NCI-H187 (cell line): ENCODE measurements at places on chromosomes 16 and 17.

- no peak for DNase-seq
Measured at GRCh38 chr17:17513626-17514025, 17.4 kb upstream of the RASD1 start.

GRCh38 chr17:49997773-49998703 lies 3.0 kb upstream of the DLX3 start:
- peak; percentile 73 for DNase-seq

DNA sequence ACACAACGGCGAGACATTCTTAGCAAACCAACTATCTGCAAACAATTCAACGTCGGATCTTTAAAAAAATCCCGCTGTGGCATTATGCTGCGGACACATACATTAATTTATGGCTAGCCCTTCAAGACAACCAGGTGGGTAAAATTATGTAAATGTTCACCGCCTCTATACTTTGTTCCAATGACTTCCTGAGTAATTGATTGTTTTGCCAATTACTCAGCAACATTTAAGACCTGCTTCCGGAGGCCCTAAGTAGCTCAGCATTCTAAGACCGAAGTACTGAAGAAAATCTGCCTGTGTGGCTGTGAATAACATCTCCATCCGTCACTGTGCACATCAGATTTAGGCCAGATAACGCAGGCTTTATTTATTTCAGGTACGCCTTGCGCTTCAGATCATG lies 23.3 kb downstream of the QPRT start:
- DNase-seq: no peak

- no peak for DNase-seq
Measured at GRCh38 chr17:17035920-17036523, 6.2 kb upstream of the MPRIP start.

- DNase-seq: no peak
Measured at GRCh38 chr16:83913245-83913633, 14.3 kb downstream of the MLYCD start.

DNA sequence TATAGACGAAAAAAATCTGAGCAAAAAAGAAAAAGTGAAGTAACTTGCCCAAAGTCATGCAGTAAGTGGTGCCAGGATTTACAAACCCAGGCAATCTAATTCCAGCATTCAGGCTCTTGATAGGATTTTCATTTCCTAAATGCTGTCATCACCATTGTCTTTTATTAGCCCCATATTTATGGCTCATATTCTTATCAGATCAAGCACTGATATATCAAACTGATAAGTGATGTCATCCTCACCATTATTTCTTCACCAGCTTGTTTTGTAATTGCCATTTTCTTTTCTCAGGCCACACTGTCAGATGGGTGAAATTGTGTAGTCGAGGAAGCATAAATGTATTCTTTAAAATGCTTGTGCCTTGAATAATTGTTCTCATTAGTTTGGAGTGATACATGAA lies 1.3 kb downstream of the RAD51C start:
- no peak for DNase-seq

- no peak for DNase-seq
Measured at GRCh38 chr16:53282975-53283946, 151.0 kb upstream of the RBL2 start.

DNA sequence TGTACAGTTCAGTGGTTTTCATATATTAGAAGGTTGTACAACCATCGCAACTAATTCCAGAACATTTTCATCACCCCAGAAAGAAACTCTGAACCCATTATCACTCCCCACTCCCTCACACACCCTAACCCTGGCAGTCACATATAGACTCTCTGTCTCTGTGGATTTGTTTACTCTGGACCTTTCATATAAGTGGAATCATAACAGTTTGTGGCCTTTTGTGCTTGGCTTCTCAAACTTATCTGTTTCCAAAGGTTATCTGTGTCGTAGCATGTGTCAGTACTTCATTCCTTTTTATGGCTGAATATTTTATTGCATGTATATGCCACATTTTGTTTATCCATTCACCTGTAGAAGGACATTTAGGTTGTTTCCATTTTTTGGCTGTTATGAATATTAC lies 12.4 kb downstream of the TENT4B start:
- DNase-seq: no peak
